Activated T-helper 2 cell treated with anti-CD3 and anti-CD28 coated beads, Interferon-gamma antibody, Interleukin-2, Interleukin-4, amounts not matched to agents 10 μg/mL and 5 μg/mL and 100 μg/mL, durations not matched to agents 14 hours and 24 hours and 36 hours (primary cell): ENCODE measurements at places on chromosomes 5 and 9. TPM values are rescaled to one million over a fixed set of nuclear protein-coding genes. Genes with fewer than 3 reads are reported as not detected.

DNA sequence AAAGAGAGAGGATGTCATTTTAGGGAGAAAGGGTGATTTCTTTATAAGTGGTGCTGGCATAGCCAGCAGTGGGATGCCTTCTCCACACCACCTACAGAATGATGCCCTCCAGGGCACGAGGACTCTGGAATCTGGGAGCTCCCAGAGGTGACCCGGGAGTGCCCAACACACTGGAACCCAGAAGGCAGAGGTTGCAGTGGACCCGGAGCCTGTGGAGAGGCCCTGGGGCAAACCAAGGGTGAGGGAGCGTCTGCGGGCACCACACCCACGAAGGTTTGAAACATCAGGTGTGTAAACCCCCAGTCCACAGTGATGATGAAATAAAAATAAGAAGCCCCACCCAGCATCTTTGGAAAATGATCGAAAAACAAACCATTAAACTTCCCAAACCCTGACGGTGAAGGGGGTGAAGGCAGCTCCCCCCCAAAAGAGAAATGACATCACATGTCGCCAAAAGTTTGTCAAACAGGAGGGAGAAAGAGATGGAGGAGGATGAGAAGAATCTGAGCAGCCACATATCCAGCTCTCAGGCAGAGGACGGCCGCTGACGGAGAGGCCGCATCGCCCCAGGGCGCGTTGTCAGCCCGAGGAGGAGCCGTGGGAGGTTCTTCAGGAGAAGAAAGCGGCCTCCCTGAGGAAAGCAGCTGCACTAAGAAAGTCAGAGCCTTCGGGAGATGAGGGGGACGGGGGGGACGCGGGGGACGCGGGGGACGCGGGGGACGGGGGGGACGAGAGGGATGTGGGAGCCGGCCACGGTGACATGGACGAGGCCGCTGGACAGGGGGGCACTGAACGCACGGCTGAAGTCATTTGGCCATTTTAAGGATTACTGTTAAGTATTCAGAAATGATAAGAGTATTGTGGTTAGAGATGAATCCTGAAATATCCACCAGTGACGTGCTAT lies 43.1 kb upstream of the NSMF start:
- H3K36me3 ChIP-seq, result peaks cover 4% of the 10 kb centered on the region
- no peak overlapping the region for H3K4me3 ChIP-seq
- H3K27ac ChIP-seq, result no peak overlapping the region
- no peak for DNase-seq
- no peaks in the 10 kb centered on the region for H3K4me1 ChIP-seq

- H3K4me3 ChIP-seq, result no peak overlapping the region
- H3K27ac ChIP-seq, result no peak overlapping the region
- no peaks in the 10 kb centered on the region for H3K4me1 ChIP-seq
- no peak for DNase-seq
Measured at GRCh38 chr5:108061941-108062340, 320.0 kb downstream of the FBXL17 start.

- peaks cover 12% of the 10 kb centered on the region for H3K27me3 ChIP-seq
- H3K4me3 ChIP-seq, result no peak overlapping the region
- no peak overlapping the region for H3K27ac ChIP-seq
- no peaks in the 10 kb centered on the region for H3K36me3 ChIP-seq
- no peaks in the 10 kb centered on the region for H3K4me1 ChIP-seq
- DNase-seq, result peak; percentile 12
Measured at GRCh38 chr5:42583322-42583721, 160.1 kb downstream of the GHR start.

DNA sequence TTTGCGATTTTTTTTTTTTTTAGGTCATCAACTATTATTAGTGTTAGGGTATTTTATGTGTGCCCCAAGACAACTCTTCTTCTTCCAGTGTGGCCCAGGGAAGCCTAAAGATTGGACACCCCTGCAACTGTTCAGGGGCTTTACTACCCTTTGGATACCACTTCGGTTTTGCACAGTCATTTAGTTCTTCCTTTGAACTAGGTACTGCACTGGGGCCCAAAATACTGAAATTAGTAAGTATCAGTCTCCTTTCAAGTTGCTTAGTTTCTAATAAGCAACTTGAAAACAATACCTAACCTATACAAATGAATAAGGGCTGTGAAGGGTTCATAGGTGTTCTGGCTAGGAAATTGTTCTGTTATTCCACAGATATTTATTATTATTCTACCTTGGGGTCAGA lies 45.3 kb downstream of the CWC27 start:
- peaks cover 14% of the 10 kb centered on the region for H3K4me1 ChIP-seq
- H3K27me3 ChIP-seq, result no peaks in the 10 kb centered on the region
- H3K4me3 ChIP-seq, result no peak overlapping the region
- DNase-seq, result no peak
- peaks cover 21% of the 10 kb centered on the region for H3K36me3 ChIP-seq
- H3K27ac ChIP-seq, result no peak overlapping the region

DNA sequence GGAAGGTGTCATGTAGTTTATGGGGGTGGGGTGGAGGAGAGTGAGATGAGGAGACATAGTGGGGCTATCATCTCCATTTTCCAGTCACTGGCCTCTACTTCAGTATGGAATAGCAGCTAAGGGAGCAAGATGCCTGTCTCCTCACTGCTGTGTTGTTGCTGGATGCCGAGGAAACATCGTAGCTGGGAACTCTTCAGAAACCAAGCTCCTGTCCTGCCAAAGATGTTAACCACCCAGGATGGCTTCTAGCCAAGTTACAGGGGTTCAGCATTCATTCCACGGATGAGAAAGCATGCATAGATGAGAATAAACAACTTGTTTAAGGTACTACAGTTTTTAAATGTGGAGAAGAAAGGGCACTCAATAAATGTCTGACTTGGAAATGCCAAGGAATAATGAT lies 226.5 kb downstream of the ASTN2 start:
- H3K36me3 ChIP-seq, result no peaks in the 10 kb centered on the region
- H3K4me1 ChIP-seq, result no peaks in the 10 kb centered on the region
- no peak overlapping the region for H3K27ac ChIP-seq
- H3K4me3 ChIP-seq, result no peak overlapping the region

DNA sequence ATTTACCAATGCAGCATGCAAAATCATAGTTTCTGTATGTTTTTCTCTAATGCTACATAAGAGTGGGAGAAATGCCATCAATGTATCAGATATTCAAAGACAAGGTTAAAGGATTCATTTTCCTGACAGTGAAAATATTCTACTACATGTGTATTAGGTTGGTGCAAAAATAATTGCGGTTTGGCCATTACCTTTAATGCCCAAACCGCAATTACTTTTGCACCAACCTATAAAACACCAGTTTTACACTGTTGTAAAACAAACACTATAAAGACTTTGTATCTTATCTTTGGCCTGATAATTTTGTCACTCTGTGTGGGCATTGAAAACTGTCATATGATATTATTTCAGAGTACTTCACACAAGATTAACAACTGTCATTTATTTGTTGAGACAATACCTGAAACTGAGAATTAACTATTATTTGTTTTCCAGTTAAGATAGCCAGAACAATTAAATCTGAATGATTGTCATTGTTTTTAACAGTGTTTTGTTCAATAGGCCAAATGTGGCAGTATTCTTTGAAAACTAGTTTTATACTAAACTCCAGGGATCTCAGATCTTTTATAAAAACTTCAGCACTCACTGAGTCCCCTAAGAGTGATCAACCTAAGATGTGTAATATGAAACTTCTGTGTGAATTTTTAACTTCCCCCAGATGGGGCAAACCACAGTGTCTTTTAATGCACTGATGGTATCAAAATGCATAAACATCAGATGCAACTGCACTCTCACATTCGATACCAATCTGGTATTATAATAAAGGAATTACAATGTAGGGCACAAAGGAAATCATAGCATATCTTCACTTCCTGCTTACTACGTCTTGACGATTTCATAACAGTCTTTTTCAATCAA lies 53.8 kb upstream of the FBN2 start:
- no peak overlapping the region for H3K4me3 ChIP-seq
- H3K27ac ChIP-seq, result no peak overlapping the region
- no peaks in the 10 kb centered on the region for H3K27me3 ChIP-seq
- no peaks in the 10 kb centered on the region for H3K4me1 ChIP-seq
- no peaks in the 10 kb centered on the region for H3K36me3 ChIP-seq
- no peak for DNase-seq

DNA sequence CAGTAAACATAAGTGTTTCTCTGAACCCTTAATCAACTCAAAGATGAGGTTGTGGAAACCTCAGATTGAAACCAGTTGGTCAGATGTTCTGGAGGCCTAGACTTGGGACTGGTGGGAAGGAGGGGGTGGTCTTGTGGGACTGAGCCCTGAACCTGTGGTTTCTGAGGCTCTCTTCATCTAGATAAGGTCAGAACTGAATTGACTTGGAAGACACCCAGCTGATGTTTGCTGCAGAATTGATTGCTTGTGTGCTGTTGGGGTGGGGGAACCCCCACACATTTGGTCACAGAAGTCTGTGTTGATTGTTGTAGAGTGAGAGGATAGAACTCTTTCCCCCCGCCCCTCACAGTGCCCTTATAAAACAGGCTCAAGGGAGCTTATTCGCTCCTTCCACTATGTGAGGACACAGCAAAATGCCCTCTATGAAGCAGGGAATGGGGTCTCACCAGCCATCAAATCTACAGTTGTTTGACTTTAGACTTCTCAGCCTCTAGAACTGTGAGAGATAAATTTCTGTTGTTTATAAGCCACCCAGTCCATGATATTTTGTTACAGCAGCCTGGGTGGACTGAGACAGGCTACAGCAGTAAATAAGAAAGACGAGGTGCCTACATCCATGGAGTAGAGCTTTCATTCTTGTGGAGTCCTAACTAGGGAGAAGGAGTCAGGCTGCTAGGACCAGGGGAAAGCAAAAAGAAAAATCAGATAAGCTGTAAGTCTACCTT lies 25.7 kb upstream of the UGCG start:
- no peak overlapping the region for H3K27ac ChIP-seq
- H3K4me3 ChIP-seq, result no peak overlapping the region
- DNase-seq, result peak; percentile 11
- H3K4me1 ChIP-seq, result peaks cover 18% of the 10 kb centered on the region
- H3K27me3 ChIP-seq, result peaks cover 50% of the 10 kb centered on the region

- H3K4me1 ChIP-seq, result peaks cover 18% of the 10 kb centered on the region
- peaks cover 13% of the 10 kb centered on the region for H3K27me3 ChIP-seq
- DNase-seq, result no peak
- no peaks in the 10 kb centered on the region for H3K36me3 ChIP-seq
- no peak overlapping the region for H3K4me3 ChIP-seq
Measured at GRCh38 chr9:127166651-127167524, 44.5 kb upstream of the ANGPTL2 start.

GRCh38 chr9:123469282-123469681 lies 113.3 kb downstream of the CRB2 start:
- H3K4me3 ChIP-seq, result no peak overlapping the region
- no peak for DNase-seq
- no peaks in the 10 kb centered on the region for H3K4me1 ChIP-seq

- peaks cover 15% of the 10 kb centered on the region for H3K36me3 ChIP-seq
- DNase-seq, result no peak
- peak overlapping the region; percentile 99 for H3K4me3 ChIP-seq
- peaks cover 11% of the 10 kb centered on the region for H3K4me1 ChIP-seq
- peak overlapping the region; percentile 99 for H3K27ac ChIP-seq
Measured at GRCh38 chr9:128323212-128323730, 632 bp downstream of the COQ4 start.

DNA sequence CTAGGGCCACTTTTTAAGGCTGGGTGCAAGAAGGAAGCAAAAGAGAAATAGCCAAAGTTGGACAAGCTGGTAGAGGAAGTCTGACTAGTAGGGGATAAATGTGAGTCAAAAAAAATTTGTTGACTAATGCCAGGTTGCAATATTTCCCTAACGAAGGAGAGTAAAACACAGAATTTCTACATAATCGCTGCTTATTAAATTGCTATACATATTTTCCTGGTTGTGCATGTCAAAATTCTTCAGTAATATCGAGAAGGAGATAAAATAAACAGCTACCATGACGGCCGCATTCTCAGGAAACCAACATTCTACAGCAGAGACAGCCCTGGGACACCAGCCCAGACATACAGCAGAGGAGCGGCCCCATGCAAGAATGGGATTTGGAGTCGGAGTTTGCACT lies 148.3 kb downstream of the ESM1 start:
- no peak overlapping the region for H3K4me3 ChIP-seq
- peaks cover 19% of the 10 kb centered on the region for H3K4me1 ChIP-seq
- no peak overlapping the region for H3K27ac ChIP-seq
- no peak for DNase-seq

GRCh38 chr9:2229109-2229721 lies 214.1 kb downstream of the SMARCA2 start:
- no peak overlapping the region for H3K4me3 ChIP-seq
- no peaks in the 10 kb centered on the region for H3K4me1 ChIP-seq
- no peak for DNase-seq
- no peak overlapping the region for H3K27ac ChIP-seq

DNA sequence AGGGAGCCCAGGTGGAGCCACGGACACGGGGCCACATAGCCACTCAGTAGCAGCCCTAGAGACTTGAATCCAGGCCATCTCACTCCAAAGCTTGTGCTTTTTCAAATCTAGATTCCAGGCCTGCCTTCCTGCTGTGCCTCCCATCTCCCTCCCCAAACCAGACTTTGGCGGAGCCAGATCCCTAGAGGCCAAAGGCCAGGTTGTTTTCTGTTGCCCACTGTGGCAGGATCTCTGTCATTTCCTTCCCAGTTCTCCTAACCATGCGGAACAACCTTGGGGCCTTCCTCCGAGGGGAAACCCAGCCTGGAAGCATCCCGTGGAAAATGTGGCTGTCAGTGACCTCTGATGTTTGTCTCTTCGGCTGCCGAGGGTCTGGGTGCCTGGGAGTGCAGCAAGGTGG lies 16.4 kb upstream of the RPS14 start:
- no peak overlapping the region for H3K4me3 ChIP-seq
- H3K27me3 ChIP-seq, result no peaks in the 10 kb centered on the region
- no peak overlapping the region for H3K27ac ChIP-seq
- no peak for DNase-seq

- H3K27me3 ChIP-seq, result peaks cover 48% of the 10 kb centered on the region
- no peaks in the 10 kb centered on the region for H3K36me3 ChIP-seq
- no peak overlapping the region for H3K4me3 ChIP-seq
- DNase-seq, result no peak
- no peak overlapping the region for H3K27ac ChIP-seq
- H3K4me1 ChIP-seq, result no peaks in the 10 kb centered on the region
Measured at GRCh38 chr9:89591274-89592212, 13.3 kb upstream of the GADD45G start.

GRCh38 chr9:18106006-18106560 lies 367.9 kb upstream of the ADAMTSL1 start:
- no peak overlapping the region for H3K4me3 ChIP-seq
- DNase-seq, result no peak
- H3K27ac ChIP-seq, result no peak overlapping the region

DNA sequence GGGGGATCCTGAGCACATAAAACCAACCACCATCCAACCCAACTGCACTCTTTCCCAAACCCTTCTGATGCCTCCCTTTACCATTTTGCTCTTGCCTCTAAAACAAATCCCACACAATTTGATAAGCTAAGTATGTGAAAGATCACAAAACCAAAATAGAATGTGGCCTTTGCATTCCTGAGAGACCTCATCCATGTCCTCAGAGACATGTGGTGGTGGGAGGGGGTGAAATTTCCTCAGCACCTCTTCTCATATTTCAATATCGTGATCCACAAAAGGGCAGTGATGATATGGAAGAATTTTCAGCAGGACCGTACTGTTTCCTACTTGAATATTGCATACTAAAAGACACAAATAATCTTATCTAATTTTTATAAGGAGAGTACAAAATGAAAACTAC lies 423.3 kb downstream of the TLE1 start:
- DNase-seq, result no peak
- H3K4me1 ChIP-seq, result no peaks in the 10 kb centered on the region
- no peak overlapping the region for H3K27ac ChIP-seq
- no peaks in the 10 kb centered on the region for H3K27me3 ChIP-seq
- H3K36me3 ChIP-seq, result no peaks in the 10 kb centered on the region

- peak overlapping the region; percentile 95 for H3K27ac ChIP-seq
Measured at GRCh38 chr9:92965759-92966517, 18.6 kb downstream of the FGD3 start.

The ACSL6 gene
- 27.7 and 34.0 TPM in 2 replicates for total RNA-seq

The SHC3 gene
- not detected in 2 replicates for total RNA-seq

The GDA gene
- total RNA-seq, result 0.07 TPM in 1 of 2 replicates, not detected in the other

The PBX3 gene
- total RNA-seq, result 20.6 and 21.4 TPM in 2 replicates

The TLX3 gene
- not detected in 2 replicates for total RNA-seq

The GEMIN5 gene
- 33.9 and 36.7 TPM in 2 replicates for total RNA-seq
